ENCODE measurements at places on chromosomes 4 and X.

DNA sequence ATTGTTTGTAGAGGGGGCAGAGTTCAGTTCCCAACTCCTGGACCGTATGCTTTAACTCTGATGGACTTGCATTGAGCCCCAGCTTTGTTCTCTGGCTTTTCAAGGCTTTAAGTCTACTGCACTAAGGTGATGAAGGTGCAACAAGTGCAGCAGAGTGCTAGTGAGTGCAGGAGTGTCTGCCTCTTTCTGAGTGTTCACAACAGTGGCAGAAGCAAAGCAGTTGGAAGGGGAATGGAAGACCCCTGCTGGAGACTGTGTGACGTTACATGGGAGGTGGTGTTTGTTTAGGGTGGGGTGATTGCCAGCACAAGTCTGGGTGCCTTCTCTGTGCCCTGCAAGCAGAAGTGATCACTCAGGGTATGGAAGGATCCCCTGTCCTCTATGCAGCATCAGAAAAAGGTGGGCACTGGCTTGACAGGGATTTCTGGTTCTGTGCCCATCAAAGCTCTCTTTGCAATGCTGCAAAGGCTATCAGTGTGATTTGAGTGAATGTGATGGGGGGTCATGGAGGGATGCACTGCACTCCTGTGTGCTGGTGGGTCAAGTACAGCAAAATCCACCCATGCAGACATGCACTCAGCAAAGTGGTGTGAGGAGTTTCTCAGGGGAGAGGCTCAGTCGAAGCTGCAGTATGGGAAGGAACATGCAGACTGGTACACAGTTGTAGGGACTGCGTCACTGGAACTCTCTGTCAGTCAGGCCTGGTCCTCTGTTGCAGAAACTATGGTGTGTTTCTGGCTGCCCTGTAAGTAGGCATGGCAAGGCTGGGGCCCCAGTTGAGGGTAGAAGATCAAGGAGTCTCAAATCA lies 70.9 kb upstream of the UGT2B7 start:
- DNase-seq, result no peak

DNA sequence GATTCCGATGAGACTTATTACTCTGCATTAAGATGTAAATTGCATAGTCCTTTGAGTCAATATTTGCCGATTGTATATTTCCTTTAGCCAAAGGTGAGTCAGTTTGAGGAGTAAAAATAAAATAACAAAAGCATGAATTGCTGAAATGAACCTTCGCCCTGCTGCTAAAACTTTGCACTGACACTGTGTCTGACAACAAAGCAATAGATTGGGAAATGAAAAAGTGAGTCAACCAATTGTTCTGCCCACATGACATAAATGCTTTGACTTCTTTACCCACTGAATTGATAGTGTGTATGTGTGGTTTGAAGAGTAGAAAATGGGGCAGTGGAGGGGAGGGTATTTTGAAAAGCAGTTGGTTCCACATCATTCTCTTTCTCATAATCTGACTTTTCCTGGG lies 88.4 kb upstream of the AFF2 start:
- DNase-seq, result no peak

GRCh38 chrX:54044877-54045338 lies 635 bp upstream of the PHF8 start:
- no peak for DNase-seq

GRCh38 chrX:115642311-115642710 lies 81.3 kb downstream of the PLS3 start:
- no peak for DNase-seq

DNA sequence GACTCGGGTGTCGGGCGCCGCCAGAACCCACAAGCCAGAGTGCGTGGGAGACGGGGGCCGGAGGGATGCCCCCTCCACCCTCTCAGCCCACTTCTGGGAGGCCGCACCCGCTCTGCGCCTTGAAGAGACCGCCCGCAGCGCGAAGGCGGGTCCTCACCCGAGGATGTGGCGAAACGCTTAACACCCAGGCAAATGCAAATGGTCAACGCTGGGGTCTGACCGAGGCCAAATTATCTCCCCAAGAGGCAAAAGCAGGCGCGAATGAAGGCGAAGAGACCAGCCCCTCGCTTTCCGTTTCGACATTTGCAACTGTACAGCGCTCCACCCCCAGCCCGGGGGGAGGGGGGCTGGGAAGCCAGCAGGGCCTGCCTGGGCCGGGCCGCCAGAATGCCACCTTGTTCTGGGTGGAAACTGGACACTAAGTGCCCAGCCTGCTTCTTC lies 137.7 kb upstream of the ZIC3 start:
- no peak for DNase-seq

All from effector memory CD4-positive, alpha-beta T cell (primary cell).